ENCODE measurements at places on chromosomes 4 and X. TPM values are rescaled to one million over a fixed set of nuclear protein-coding genes. Genes with fewer than 3 reads are reported as not detected.

DNA sequence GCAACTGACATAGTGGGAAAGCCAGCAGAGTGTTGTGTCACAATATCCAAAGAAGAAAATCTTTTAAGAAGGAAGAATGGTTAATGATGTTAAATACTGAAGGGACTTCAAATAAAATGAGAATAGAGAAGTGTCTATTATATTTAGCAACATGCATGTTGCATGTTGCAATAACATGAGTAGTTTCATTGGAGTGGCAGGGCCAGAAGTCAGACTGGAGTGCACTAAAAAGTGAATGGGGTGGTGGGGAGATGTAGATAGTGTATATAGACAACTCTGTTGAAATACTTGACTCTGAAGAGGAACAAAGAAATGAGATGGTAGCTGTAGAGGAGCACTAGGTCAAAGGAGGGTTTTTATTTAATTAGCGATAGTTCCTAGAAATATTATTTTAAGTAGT lies 9.5 kb upstream of the AMMECR1 start:
- no peak for DNase-seq

- no peak for DNase-seq
These were observed 67.9 kb upstream of the ARX start for GRCh38 chrX:25083661-25084060.

GRCh38 chrX:1466232-1466661 lies 13.5 kb upstream of the ASMTL start:
- no peak for DNase-seq

DNA sequence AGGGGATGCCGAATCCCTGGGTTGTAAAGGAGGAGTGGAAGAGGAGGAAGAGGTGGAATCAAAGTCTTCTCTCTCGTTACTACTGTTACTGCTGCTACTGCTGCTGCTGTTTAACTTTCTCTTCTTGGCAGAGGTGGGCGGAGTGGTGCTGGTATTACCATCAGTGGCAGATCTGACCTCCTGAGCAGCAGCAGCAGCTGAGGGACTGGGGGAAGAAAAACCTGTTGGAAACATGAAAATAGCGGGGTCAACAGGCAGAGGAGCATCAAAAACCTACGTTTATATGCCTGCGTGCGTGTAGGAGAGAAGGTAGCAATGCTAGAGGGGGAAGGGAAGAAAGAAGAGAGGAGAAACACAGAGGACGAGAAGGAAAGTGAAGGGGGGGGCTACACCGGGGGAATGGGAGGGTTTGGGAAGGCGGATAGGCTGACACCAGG lies 339 bp downstream of the CUL4B start:
- DNase-seq, result no peak

DNA sequence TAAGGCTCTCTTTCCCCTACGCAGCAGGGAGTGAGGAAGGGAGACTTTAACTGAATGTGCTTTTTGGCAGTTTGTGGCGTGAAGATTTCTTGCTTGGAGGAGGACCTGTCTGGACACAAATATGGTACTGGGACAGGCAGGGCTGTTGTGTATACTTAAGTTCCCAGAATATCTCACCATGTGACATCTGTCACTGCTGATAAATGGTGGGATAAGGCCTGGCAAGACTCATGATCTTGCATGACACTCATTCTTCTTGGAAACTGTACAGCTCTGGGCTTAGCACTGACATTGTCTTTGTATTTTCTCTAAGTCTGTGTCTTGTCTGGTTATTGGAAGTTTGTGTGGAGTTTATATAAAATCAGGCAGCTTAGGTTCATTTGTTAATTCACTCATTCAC lies 93.1 kb downstream of the STK32B start:
- no peak for DNase-seq

DNA sequence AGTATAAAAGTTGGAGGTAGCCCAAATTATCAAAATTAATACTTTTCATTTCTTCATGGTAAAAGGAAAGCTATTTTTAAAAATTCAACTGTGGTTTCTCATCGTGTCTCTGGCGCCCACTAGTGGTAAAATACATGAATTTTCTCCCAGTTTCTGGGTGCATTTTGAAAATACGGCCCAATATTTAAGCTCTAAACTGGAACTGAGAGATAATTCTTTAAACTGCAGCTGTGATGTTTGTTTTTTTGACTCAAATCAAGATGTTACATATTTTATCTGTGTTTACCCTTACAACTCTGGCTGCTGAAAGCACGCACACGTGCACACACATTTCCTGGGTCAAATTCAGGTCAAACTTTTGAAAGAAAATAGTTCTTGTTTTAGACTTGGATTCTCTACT lies 123.9 kb upstream of the ACSL4 start:
- no peak for DNase-seq

GRCh38 chr4:117549524-117549923 lies 464.1 kb upstream of the TRAM1L1 start:
- no peak for DNase-seq

- DNase-seq, result no peak
These were observed 7.3 kb upstream of the SH3BP2 start for GRCh38 chr4:2785613-2786012.

GRCh38 chr4:78222575-78223186 lies 165.6 kb downstream of the FRAS1 start:
- DNase-seq, result no peak

- no peak for DNase-seq
These were observed 154.2 kb upstream of the PRDX4 start for GRCh38 chrX:23513121-23513520.

- DNase-seq, result peak; percentile 50
These were observed 66.4 kb downstream of the DIPK2B start for GRCh38 chrX:45134315-45134731.

DNA sequence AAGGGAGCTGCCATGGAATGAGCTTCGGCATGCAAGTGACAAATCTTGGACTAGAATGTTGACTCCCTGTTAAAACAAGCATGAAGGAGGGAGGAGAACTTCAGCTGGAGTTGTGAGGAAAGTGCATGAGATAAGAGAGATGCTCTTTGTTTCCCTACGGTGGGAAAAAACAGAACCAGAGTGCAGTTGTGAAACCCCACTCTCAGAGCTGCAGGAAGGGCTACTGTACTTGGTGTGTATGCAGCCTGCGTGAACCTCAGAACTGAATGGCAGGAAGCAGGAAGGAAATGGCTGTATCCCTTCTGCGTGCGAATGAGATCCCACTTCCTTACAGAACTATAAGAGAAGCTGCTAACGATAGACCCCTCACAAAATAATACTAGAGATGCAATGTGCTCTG lies 57.2 kb downstream of the EGF start:
- DNase-seq, result no peak

DNA sequence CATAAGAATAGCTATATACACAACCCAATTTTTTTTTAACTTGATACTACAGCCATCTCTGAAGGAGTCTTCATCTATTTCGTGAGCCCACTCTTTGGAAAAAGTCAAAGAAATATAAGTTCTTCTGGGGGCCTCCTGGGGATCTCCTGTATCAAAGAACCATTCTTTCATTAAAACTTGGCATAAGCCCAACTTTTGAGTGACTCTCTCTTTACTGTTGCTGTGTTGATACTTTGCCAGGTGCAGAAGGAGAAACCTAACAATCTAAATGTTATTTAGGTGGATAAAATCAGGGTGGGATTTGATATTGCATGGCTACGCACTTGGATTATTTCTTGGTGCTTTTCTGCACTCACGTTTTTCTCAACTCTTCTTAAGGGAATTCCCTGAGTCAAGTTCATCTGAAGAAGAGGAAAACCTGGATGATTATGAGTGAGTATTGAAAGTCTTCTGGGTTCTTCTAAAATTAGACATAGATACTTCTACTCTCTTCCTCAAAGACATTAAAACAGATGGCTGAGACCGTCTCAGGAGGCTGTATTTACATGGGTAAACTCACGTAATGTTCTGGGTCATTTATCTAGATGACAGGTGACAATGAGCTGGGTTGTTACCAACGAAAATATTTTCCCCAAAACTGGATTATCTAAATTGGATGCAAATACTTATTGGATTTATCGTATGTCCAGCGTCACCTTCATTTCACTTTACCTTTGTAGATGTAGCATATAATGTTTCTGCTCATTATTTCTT lies 25.2 kb downstream of the BMX start:
- no peak for DNase-seq

TRIM2 gene
- polyA plus RNA-seq, result 8.2 TPM

HTN1 gene
- polyA plus RNA-seq, result not detected

ZNF827 gene
- polyA plus RNA-seq, result 3.8 TPM

MTTP gene
- 1.3 TPM for polyA plus RNA-seq

NAT8L gene
- polyA plus RNA-seq, result 0.19 TPM

All from heart right ventricle (tissue), 16 donors.